Globus pallidus (tissue), 1 donor: ENCODE measurements at places on chromosomes 7 and 10.

GRCh38 chr7:2585446-2585845, 26.7 kb downstream of the IQCE start:
- no peak for DNase-seq

- no peak for DNase-seq
These were observed 436.7 kb upstream of the ANKRD30A start for GRCh38 chr10:36688717-36689116.

GRCh38 chr7:35524112-35524804, 170.7 kb downstream of the HERPUD2 start:
- no peak for DNase-seq

DNA sequence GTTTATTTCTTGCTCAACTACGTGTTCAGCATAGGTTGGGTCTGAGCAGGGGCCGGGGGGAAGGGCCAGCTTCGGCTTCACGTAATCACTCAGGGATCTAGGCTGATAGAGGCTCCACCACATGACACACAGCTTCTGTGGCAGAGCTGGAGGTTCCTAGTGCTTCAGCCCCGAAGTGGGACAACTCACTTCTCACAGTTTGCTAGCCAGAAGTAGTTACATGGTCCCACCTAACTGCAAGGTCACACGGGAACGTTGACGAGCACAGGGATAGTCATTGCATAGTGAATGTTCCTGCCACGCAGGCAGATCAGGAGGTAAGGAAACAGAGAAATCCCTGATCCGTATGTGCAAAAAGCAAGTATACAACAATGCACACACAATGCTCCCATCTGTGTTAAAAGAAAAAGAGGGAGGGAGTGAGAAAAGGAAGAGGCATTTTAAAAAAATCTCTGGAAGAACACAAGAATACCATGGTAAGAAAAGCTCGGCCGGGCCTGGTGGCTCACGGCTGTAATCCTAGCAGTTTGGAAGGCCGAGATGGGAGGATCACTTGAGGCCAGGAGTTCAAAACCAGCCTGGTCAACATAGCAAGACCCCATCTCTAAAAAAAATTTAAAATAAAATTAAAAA, 16.9 kb downstream of the SMURF1 start:
- DNase-seq = no peak

- DNase-seq = no peak
These were observed 858.3 kb downstream of the GRM8 start for GRCh38 chr7:126394406-126394805.
